Activated CD4-positive, alpha-beta T cell treated with anti-CD3 and anti-CD28 coated beads, Interleukin-10, Interleukin-2, amounts not matched to agents 100 ng/mL and 50 ng/mL, durations not matched to agents 16 hours and 8 hours (primary cell): ENCODE measurements at places on chromosomes 3 and 15.

GRCh38 chr3:109806929-109807328, 469.6 kb upstream of the DPPA4 start:
- peak; percentile 88 for DNase-seq

- peak; percentile 86 for DNase-seq
Observed at GRCh38 chr3:114223143-114223542, 14.2 kb downstream of the ZNF80 start.

GRCh38 chr3:148911592-148911991, 46.5 kb downstream of the CPA3 start:
- no peak for DNase-seq

DNA sequence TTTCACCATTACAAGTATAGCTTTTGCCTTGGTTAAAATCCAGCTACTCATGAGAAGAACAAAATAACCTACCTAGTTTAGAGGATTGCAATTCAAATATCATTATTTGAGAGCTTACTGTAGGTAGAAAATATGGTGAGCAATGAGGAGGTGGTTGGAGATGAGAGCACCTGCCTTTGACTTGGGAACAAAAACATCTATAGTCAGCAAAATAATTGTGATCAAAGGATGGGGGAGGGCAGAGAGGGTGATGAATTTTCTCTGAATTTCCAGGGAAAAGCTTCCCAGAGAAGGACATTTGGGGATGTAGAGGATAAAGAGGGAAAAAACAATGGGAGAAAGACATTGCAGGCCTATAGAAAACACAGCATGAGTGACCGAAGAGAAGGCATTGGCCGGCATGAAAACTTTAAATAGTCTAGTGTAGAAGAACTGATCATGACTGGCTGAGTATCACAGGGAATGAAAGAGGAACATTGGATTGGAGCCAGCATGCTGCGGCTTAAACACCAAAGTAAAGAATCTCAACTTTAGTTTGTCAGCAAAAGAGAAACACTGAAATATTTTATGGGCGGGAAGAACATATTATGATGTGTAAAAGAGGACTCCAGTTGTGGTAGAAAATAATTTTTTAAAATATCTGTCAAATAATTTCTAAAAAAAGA, 581.3 kb downstream of the UNC13C start:
- DNase-seq = no peak

DNA sequence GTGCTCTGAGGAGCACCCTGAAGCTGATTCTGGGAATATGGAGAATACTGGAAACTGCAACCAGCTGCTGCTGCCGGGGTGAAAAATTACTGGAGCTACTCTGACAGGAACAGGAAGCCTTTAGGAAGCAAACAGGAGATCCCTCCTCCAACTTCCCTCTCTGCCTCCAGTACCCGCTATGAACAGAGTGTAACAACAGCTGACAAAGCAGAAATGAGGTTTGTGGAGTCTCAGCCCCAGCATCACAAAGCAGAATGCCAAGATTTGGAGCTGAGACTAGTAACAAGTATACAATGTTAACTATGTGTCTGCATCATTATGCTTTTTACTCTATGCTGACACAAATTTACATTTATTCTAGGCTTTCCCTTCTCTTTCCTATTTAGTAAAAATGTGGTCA, 22.7 kb upstream of the PIAS1 start:
- DNase-seq = no peak

GRCh38 chr3:25663869-25664811, 567 bp downstream of the TOP2B start:
- peak; percentile 56 for DNase-seq

GRCh38 chr3:47162697-47163168, 1.2 kb downstream of the SETD2 start:
- DNase-seq = no peak

GRCh38 chr15:99997112-99997651, 263.9 kb upstream of the LYSMD4 start:
- no peak for DNase-seq

DNA sequence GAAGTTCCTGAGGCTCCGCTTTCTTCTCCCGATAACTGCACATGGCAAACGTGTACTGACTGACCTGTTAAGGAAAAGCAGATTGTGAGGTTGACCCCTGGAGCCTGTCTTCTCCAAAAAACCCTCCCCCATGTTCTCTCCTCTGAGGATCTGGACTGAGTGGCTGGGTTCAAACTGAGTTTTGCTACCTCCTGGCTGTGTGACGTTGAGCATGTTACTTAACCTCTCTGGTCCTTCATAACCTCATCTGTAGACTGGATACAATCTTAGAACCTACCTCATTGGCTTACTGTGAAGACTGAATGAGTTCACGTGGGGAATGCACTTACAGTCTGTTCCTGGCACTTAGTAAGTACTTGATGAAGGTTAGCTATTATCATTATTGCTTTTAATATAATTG, 184.1 kb upstream of the FEZF2 start:
- DNase-seq = no peak

DNA sequence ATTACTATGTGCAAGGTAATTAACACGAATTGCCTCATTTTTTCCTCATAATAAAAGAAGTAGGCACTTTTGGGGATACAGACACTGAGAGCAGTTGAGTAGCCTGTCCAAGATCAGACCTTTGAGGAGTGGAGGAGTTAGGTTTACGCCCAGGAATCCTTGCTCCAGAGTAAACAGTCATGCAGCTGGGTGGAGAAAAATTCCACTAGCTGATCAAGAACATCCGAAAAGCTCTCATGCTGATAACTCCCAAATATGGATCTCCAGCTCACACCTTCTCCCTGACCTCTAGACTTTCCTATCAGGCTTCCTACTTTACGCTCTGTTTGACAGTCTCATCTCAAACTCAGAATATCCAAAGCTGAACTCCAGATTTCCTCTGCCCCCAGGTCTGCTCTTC, 53.3 kb downstream of the ST6GAL1 start:
- DNase-seq = no peak

DNA sequence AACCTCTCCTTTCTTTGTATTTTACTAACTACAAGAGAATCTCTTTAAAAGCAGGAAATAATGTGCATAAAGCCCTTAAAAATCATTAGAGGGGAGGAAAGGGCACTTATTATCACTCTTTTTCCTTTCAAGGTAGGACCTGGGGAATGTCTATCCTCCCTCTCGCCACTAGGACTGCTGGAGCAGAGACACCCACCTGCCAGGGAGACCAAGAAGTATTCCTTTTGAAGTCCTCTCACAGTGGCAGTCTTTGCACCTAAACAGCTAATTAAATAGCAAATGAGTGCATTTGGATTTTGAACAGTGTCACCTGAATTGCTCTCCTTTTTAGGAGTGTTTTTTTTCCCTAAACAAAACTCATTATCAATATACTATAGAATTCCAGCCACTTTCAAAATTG, 874.1 kb downstream of the ZPLD1 start:
- DNase-seq = no peak

DNA sequence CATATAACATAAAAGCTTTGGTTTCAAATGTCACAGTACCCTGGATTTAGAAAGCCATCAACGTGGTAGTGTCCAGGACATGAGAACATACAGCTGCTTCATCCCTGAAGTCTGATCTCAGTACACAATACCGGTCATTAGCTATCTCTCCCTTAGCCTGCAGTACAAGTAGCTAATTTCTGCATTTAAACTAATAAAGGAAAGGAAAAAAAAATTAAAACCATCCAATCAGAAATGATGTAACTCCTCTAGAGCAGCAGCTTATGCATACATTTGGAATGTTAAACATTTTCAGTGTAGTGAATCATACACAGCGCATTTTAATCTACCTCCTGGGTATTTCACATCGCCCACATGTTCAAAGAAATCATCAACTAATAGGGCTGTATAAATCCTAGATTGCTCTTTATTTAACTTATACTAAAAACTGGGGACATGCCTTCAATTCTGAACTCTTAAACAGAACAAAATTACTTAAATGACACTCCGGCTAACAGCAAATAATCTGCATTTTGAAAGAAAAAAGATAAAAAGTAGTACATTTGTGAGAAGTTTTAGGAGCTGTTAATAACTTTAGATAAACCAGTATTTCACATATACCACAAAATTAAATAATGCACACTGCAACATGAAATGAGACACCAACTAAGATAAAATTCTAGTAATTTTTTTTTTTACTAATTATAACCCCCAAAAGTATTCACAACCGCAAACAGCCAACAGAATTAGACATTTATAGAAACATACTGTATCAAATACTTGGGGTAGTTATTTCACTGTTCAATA, 3.7 kb downstream of the IGF2BP2 start:
- no peak for DNase-seq

DNA sequence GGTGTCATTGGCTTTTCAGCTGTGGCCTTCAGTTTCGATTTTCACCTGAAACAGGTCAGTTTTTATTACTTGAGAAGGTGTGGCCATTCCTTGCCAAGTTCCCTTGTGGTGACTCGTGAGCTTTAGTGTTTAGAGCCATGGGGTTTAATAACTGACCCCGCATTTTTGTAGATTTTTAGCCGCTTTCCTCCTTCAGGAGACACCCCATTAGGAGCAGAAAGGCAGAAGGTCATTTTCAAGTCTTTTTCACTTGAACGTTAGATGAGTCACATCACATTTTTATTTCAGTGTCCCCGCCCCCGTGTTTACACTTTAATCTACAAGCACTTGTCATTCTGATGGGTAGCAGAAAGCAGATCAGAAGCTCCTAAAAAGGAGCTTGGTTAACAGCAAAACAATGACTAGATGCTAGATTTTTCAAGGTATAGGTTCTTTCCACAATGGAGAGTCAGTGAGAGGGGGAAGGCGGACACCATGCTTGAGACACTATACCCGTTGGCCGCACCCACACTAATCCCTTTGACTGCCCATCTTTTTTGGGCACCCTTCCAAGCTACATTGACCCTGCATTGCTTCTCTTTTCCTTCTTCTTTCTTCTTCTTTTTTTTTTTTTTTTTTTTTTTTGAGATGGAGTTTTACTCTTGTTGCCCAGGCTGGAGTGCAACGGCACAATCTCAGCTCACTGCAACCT, 132.7 kb downstream of the GHSR start:
- no peak for DNase-seq

DNA sequence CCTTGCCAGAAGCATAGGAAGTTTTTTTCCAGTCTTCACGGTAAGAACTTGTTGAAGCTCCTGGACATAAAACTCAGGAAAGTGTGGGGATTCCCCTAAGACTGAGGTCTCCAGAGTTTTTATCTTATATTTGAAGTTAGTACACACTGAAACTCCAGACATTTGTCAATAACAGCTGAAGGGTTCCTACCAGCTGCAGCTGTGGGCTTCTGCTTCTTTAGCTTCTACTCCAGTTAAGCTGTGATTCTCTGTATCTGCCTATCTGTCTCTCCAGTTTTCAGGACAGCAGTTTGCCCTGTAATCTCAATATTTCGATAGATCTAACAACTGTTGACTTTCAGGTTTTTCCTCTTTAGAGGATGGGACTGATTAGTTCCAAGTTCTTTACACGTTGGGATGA, 966.0 kb upstream of the SEMA6D start:
- DNase-seq = no peak

DNA sequence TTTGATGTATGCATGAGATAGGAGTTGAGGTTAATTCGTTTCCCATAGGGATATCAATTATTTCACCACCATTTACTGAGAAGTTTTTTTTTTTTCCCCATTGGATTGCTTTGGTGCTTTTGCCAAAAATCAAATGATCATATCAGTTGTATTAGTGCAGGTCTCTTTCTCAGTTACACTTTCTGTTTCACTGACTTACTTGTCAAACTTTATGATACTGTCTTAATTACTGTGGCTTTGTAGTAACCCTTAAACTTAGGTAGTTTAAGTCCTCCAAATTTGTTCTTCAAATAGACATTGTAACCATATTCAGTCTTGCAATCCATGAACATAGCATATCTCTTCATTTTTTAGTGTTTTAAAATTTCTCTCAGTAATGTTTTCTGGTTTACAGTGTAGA, 259.9 kb upstream of the SLCO3A1 start:
- DNase-seq = no peak

DNA sequence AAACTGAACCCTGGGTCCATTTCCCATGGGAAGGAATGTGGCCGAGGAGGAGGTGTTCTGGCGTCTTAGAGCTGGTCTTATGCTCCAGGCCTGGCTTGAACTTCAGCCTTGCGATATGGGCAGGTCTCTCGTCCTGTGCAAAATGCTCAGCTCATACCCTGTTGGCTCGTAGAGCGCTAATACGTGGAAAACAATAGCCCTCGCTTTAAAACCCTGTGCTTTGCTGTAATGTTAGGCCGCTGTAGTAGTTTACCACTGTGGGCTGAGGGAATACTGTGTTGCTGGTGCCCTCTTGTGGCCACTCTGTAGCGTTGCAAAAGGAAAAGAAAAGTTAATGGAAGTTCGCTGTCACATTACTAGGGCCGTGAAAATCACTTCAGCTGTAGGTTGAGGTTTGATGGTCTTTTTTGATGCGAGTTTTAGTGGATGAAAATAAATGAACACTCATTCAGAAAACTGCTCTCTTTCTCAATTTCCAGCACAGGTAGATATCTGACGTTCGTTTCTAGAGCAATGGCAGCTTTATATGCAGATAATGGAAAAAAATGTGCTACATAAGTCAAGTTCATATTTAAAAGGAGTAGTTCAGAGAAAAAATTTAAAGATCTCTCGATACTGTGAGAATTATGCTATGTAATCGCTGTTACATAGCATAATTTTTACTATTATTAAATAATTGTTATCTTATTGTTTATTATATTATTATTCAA, 92.9 kb downstream of the MCTP2 start:
- peak; percentile 75 for DNase-seq

- peak; percentile 56 for DNase-seq
Observed at GRCh38 chr15:78638658-78639314, 2.2 kb downstream of the CHRNB4 start.

DNA sequence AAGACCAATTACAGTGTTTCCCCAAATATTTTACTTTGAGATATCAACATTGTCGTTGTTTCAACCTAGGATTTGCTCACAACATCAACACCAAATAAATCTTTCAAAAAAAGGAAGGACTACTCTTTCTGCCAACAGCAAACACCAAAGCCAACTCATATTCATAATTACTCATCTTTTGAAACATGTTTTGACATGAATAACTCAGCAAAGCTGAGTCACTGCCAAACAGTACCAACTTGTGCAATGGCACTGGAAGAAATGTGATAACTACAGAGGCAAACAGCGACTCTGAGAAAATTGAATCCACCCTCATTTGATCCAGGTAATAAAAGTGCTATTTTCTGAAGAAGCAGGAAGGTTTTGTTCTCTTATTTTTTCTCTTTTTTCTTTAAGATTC, 67.2 kb downstream of the PEX5L start:
- peak; percentile 84 for DNase-seq
